Activated CD4-positive, CD25-positive, alpha-beta regulatory T cell treated with anti-CD3 and anti-CD28 coated beads, Interleukin-2, amount 50 U/mL, for 72 hours (primary cell): ENCODE measurements at places on chromosomes 1 and 21.

DNA sequence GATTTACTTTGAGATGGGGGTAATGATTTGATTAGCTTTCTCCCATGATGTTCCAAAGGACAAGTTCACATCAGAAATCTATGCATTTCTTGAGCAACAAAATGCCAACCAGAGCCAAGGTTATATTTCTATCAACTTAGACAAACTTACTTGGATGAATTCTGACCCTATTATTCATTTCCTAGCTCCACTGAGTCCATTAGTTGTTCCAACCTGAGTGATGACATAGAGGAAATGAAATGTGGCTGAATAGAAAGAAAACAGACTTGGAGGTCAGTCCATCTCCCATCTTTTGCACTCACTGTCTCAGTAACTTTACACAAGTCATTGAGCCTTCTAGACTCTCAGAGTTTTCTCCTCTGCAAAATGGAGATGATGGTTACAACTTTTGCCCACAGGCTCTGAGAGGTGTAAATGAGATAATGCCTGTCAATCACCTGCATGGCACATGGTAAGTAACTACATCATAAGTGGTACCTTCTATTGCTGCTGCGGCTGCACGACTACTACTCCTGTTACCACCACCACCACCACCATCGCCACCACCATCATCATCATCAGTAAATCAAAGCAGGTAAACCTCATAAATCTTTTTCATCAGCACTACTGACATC is 98.2 kb downstream of the PTPN14 start:
- no peak for DNase-seq

DNA sequence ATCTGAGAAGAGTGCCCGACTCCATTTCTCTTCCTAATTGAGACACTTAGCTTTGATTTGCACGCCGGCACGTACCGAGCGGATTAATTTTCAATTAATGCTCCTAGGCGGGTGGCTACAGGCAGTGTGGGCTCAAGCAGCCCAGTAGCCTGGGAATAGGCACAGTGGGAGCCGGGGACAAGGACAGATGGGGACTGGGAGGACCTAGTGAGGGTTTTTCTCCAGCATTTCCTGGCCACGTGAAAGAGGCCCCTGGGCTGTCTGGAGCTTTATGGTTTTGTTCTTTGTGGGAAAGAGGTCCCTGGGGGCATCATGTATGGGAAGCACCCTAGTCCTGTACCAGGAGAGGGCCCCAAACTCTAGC is 78.6 kb upstream of the CSF3R start:
- no peak for DNase-seq

- no peak for DNase-seq
These were observed 34.9 kb downstream of the PIK3C2B start for GRCh38 chr1:204459706-204460105.

DNA sequence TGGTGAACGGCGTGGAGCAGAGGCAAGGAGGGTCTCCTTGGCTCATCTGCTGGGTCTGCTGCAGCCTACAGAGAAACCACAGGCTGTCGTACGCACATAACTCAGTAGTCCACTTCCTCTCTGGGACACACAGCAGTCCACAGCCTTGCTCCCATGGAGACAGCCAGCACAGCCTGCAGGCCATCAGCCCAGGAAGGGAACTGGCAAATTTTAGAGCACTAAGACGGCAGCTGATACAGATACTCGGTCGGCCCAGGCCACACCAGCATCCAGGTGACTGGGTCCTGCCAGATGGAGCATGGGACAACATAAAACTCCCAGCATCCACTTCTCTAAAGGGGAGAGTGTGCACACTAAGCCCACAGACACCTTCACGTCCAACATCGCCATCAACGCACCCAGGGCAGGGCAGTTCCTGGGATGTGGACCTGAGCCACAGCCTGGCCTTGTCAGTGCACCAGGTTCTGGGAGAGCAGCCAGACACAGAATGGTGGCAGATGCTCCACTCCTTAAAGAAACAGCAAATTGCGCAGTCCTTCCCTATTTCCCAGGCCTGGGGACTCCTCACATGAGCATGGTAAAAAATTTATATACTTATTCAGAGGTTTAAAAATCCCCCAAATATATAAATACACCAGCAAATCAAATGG is 247.1 kb upstream of the RAB4A start:
- no peak for DNase-seq
